ENCODE measurements at places on chromosomes 6 and 20. TPM values are rescaled to one million over a fixed set of nuclear protein-coding genes. Genes with fewer than 3 reads are reported as not detected.
A peak's percentile ranks its signal among the peaks of the same experiment; 100 is the strongest.

GRCh38 chr20:16209951-16210361 lies 363.3 kb downstream of the KIF16B start:
- no peak for DNase-seq

DNA sequence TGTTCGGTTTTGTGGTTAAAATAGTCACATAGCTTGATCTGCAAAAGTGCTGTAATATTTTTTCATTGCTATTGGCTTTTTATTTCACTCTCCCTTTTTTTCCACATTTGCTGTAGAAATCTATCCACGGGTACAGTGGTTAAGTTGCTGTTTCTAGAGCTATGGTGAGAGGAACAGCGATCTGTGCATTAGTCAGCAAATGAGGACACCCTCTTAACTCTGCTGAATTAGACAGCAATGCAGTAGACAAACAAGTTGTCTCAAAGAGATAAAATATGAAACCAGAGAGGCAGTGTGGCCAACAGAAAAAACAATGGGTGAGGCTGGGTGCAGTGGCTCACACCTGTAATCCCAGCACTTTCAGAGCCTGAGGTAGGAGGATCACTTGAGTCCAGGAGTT lies 17.6 kb upstream of the SYNJ2 start:
- no peak for DNase-seq

The MYMX gene
- not detected for total RNA-seq

DNA sequence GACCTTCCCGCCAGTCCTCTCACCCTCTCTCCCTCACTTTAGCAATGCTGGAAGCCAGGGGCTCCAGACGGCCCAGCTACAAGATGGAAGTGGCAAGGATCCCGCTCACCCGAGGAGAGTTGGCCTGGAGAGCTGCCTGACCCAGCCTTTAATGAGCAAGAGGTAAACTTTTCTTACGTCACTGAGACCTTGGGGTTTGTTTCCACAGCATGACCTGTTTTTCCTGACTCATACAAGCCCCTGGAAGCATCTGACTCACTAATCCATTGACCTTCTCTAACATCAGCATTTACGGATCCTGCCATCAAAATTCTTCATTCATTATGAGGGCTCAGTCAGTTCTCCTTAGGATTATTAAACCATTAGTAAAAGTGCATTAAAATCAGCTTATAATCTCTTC lies 120.4 kb downstream of the MYLK4 start:
- DNase-seq, result peak; percentile 65

The RGS17 gene
- 0.46 TPM for total RNA-seq

- DNase-seq, result no peak
These were observed 288.0 kb downstream of the PHACTR1 start for GRCh38 chr6:13004601-13005000.

The ECT2L gene
- total RNA-seq, result 0.05 TPM

The TRMT11 gene
- total RNA-seq, result 20.5 TPM

- no peak for DNase-seq
These were observed 67.7 kb downstream of the HMGCLL1 start for GRCh38 chr6:55511122-55511800.

- DNase-seq, result no peak
These were observed 5.7 kb downstream of the KDM1B start for GRCh38 chr6:18160911-18161310.

The TRIM15 gene
- not detected for total RNA-seq

GRCh38 chr6:111914617-111915016 lies 41.4 kb upstream of the FYN start:
- DNase-seq, result no peak

DNA sequence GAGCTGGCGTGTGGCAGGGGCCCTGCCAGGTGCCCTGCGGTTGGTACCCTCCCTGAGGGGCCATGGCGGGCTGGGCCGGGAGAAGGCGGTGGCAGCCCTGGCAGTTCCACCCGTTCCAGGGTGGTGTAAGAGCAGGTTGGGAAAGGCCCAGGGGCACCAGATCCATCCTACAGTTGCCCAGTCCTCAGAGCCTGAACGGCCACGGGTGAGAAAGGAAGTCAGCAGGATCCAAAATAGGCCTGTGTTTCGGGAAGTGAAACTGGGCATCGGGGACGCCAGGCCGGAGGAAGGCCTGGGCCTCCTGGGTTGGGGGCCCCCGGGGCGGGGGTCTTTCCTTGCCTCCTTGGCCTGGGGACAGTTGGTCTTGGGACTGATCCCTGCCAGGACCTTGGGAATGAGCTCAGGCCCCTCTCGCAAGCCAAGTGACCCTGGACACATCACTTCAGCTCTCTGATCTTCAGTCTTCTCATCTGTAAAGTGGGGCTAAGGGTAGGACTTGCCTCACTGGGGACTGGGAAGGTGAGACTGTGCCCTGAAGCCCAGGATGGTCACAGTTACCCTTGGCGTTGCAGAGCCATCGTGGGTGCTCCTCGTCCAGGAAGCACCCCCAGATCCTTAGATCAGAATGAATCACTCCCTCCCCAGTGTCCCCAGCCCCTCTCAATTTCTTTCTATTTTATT lies 18.1 kb upstream of the NOL4L start:
- no peak for DNase-seq

GRCh38 chr6:136073216-136073615 lies 176.9 kb downstream of the MTFR2 start:
- no peak for DNase-seq

The CFB gene
- 69.0 TPM for total RNA-seq

The SLA2 gene
- total RNA-seq, result 0.30 TPM

The TRPC4AP gene
- total RNA-seq, result 41.1 TPM

- DNase-seq, result no peak
These were observed 59.6 kb downstream of the JARID2 start for GRCh38 chr6:15305496-15305895.

GRCh38 chr6:139156551-139156950 lies 21.7 kb downstream of the HECA start:
- no peak for DNase-seq

- DNase-seq, result no peak
These were observed 67.1 kb downstream of the HDGFL1 start for GRCh38 chr6:22636452-22636851.

DNA sequence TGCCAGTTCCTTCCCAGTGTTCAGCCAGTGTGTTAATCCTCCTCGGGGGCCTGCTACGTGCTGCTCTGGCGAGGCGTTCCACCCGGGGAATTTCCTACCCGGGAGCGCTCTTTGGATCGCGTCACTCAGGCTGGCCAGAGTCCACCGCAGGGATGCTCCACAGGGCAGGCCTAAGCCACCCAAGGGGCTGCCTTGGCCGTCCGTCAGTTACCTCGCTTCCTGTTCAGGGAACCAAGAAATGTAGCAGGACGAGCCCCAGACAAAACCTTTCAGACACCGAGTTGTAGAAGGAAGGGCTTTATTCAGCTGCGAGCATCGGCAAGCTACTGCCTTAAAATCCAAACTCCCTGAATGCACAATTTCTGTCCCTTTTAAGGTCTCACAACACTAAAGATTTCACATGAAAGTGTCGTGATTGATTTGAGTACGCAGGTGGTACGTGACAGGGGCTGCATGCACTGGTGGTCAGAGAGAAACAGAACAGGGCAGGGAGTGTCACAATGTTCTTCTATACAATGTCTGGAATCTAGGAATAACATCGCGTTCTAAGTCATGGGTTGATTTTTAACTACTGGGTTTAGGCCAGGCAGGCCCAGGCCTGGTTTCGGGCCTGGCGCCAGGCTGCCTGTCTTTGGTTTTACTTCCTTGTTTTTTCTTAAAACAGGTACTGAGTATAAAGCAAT lies 15.7 kb upstream of the POU5F1 start:
- DNase-seq, result no peak

The PNLDC1 gene
- total RNA-seq, result 0.57 TPM

DNA sequence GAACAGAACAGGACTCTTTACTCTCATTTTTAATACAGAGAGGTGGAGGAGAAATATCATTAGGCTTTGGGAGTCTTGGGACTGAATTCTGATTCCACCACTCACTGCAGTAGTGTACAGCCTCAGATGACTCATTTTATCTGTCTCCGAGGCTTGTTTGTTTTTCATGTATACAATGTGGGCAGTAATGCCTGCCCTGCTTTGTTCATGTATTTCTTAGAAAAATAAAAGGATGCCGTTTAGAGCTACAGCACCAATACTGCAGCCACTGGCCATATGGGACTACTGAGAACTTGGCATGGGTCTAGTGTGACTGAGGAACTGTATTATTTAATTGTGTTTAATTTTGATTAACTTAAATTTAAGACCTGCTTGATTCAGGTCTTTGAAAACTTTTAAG lies 41.2 kb upstream of the JAG1 start:
- no peak for DNase-seq

GRCh38 chr6:126738146-126738545 lies 380.3 kb upstream of the RSPO3 start:
- no peak for DNase-seq

The AGER gene
- total RNA-seq, result 12.8 TPM

GRCh38 chr20:54123587-54124180 lies 50.1 kb downstream of the CYP24A1 start:
- no peak for DNase-seq

GRCh38 chr6:69918813-69919475 lies 52.6 kb downstream of the COL19A1 start:
- DNase-seq, result no peak

The NOX3 gene
- not detected for total RNA-seq

The GJA10 gene
- not detected for total RNA-seq

GRCh38 chr6:2730353-2731107 lies 20.2 kb downstream of the MYLK4 start:
- no peak for DNase-seq

DNA sequence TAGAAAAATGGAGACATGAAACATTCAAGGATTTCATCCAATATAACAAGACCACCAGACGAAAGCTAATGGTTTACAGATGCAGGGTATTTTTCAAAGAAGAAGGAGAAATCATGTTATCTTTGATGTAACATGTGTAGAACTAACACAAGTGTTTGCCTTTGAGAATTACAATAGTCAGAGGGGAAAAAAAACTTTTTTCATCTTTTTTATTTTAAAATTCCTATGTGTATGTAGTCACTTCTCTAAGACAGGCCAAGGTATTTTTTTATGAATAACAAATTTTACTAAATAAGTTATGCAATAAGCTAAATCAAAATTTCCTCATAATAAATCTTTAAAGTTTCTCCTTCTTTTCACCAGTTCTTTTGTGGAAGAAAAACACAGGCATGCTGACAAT lies 161.4 kb downstream of the PDE7B start:
- no peak for DNase-seq

DNA sequence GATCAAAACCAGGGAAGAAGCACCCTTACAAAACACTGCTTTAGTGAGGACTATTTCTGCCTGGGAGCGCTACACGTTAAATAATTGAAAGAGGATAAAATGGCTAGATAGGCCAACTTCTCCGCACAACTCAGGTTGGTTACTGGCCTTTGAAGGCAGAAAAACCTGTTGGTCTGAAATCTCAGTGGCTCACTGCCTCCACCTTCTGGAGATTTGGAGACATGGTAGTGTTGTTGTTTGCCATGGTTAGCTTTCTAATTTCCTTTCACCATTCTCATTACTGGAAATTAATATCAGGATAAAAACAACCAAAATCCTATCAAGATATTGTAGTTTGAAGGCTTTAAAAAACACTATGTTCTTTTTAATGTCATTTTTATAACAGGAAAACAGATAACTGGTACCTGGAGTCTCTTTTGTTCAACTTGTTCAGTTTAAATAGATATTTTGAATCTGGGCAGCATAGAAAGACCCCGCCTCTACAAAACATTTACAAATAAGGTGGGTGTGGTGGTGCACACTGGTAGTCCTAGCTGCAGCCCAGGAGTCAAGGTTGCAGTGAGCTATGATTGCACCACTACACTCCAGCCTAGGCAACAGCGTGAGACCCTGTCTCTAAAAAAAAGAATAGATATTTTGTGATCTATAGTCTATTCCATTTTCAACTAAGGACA lies 27.5 kb upstream of the BCLAF1 start:
- DNase-seq, result peak; percentile 40

The SLC16A10 gene
- 4.0 TPM for total RNA-seq

The ATP9A gene
- total RNA-seq, result 35.7 TPM

GRCh38 chr20:60302875-60303274 lies 344.7 kb downstream of the CDH26 start:
- no peak for DNase-seq

GRCh38 chr6:153511896-153512496 lies 380.9 kb upstream of the RGS17 start:
- DNase-seq, result no peak

DNA sequence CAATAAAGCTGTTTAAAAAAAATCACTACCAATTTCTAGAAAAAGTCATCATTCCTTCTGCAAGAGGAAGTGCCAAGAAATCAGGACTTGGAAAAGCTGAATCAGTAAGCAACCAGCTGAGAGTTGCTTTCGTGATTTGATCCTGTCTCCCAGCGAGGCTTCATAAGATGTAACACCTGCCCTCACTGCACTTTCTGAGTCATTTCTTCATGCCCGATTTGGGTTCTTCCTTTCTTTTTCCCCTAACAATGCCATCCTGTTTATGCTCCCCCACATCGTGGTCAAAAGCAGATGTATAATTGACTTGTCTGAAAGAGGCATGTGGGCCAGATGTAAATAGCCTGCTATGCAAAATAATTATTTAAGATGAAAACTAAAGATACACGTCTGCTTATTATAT lies 52.1 kb downstream of the RIPOR2 start:
- no peak for DNase-seq

DNA sequence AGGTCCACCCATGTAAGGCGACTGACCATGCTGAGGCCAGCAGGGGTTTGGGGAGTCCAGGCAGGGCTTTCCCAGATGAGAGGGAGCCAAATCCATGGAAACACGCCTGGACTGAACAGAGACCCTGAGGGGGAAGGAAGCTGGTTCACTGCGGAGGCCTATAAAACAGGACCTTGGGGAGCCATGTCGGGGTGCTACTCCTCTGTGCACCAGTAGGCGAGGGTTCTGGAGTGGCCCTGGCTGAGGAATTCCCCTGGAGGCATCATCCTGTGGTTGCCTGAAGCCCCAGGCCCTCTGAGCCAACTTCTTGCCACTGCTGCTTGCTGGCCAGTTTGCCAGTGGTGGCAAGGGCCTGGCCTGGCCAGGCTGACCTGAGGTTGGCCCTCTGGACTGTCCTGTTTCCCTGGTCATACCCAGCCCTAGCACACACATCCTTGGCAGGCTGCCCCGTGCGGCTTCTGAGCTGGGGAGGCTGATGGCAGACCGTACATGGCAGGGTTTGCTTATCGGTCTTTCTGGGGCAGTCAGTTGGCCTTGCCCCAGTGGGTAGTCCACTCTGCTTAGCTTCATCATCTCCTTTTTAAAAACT lies 2.2 kb upstream of the LRRN4 start:
- DNase-seq, result no peak

DNA sequence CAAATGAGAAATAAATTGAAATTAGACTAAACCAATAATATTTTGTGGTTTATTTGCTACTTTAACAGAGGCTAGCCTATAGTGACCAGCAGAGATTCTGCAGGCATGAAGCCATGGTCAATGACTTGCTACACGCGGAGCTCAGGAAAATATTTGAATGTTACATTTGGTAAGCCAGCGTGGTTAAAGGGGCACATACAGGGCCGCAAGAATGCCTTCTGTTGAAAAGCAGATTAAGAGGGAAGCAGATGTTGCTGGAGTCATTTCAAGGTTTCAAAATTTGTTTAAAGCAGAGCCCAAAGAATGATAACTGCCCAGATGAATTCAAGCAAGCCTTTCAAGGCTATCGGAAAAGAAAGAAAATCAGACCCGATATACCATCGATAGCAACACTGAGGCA lies 294.3 kb upstream of the MAN1A1 start:
- DNase-seq, result no peak

The SIRPA gene
- 28.3 TPM for total RNA-seq
